NT2/D1 (cell line): ENCODE measurements at places on chromosomes 1 and 21.

DNA sequence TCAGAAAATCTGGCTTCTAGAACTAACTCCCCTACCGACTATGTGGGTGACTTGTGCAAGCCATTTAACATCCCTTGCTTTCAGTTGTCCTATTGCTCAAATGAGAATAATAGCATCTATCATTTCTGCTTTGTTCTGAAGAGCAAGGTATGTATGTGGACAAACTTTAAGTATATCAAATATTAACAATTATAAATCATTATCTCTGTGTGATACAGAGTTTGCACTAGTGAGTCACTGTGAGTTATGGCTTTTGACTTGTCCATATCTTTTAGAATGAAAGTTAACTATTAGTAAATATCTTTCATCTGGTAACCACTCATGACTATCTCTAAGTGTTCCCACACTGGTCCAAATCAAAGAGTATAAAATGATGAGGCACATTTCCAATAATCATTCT is 812.9 kb upstream of the ADGRL2 start:
- DNase-seq: no peak

- DNase-seq: no peak
Measured at GRCh38 chr1:172343240-172344160, 77.0 kb upstream of the C1orf105 start.

- peak; percentile 88 for DNase-seq
Measured at GRCh38 chr1:197915862-197916499, 1.2 kb upstream of the LHX9 start.

- no peak for DNase-seq
Measured at GRCh38 chr1:198754670-198755069, 115.8 kb downstream of the PTPRC start.

- no peak for DNase-seq
Measured at GRCh38 chr1:153888533-153888932, 34.2 kb downstream of the GATAD2B start.

GRCh38 chr1:245939756-245940345 is 567.2 kb downstream of the SMYD3 start:
- no peak for DNase-seq

DNA sequence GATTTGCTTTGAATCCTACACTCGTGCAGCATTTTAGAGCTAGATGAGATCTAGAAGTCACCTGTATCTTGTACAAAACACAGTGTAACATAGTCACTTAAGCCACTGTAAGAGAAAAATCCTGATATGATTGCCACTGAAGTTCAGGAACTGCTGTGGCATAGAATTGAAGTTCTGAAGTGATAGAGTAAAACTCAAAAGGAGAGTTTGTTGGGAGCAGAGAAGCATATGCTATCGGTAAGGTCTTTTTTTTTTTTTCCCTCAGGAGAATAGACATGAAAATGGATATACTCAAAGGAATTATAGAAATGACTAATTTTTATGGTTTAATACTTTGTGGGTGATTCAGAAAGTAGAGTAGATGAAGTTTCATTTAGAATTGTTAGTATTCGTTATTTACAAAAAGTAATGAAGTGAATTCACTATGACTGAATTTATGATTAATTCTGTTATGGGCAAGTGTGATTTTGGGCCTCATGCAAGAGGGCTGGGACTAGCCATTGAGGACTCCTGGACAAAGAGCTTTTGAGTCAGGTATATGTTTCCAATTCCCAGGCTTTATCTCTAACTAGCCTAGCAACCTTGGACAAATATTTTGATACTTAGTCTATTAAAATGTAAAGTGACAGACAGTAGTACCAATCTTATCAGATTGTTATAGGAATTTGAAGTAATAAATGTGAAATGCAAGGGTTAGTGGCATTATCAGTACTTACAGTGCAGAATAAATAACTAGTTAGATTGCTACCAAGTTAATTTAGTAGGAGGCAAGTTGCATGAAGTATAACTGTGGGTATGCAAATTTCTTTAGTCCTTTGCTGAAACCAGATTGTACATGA is 3.1 kb downstream of the KCTD3 start:
- DNase-seq: no peak

DNA sequence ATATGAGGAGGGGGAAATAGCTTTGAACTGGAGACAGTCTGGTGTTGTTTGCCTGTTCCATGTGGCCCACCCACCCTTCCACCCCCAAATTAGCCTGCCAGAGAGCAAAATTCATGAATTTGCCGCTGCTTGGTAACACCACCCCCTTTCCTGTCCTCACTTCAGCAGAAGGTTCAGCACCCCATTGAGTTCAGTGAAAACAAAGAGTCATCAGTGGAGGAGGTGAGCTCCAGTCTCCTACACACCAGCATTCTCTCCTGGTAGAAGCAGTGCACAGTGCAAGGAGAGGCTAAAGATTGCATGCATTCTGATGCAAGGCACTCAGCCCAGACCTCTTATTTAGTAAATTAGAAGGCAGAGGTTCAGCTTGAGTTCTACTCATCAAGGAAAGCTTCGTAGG is 99.7 kb upstream of the DYNLT5 start:
- DNase-seq: peak; percentile 32

DNA sequence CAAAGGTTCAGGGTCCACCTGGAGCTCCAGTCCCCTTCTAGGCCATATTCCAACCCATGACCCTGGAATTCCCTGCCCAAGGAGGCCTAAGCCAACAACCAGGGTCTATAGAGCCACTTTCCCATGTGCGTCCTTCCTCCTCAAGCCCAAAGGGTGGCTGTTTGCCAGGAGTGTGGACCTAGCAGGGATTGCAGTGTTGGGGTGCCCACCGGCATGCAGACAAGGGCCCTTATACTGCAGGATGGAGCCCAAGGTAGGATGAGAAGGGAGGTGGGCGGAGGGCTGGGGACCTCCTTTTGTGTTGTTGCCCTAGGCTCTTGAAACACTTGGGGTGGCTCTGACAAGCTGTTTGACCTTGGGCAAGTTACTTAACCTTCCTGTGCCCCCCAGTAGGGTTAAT is 19.7 kb upstream of the ADGRB2 start:
- DNase-seq: no peak

DNA sequence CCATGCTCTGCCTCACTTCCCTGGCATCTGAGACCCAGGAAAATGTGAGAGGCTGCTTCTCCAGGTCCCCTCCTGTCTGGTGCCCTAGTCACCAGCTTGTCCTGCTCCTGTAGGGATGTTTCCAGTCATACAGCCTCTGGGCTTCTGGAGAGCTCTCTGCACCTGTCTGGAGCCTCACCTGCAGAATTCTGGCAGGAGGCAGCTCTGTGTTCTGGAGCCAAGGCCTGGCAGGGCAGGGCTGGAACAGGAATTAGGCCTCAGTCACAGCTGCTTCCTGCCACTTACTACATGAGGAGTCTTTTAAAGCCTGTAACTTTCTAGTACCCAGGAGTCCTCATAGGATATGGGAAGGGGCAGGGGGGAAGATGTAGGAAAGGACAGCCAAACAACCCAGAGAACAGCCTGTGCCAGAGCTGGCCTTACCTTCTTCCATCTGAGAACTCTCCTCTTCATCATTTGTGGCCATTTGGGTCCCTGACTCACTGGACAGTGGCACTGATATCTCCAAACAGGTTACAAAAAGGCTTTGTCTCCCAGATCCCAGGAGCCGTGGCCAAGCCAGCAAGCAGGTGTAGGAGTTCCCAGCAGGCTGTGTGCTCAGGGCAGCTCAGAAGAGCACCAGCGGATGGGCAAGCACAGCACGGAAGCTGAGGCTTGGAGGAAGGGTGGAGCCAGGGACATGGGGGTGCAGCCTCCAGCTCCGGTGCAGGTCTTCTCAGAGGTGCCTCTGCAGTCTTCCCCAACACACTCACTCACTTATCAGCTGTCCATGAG is 31.4 kb upstream of the ARTN start:
- no peak for DNase-seq
